Kidney epithelial cell (primary cell): ENCODE measurements at places on chromosomes 1 and 21. TPM values are rescaled to one million over a fixed set of nuclear protein-coding genes. Genes with fewer than 3 reads are reported as not detected.

GRCh38 chr1:243236604-243237252, 18.4 kb downstream of the CEP170 start:
- DNase-seq: no peak

GRCh38 chr1:12167493-12168429, 970 bp downstream of the TNFRSF1B start:
- no peak for DNase-seq

DNA sequence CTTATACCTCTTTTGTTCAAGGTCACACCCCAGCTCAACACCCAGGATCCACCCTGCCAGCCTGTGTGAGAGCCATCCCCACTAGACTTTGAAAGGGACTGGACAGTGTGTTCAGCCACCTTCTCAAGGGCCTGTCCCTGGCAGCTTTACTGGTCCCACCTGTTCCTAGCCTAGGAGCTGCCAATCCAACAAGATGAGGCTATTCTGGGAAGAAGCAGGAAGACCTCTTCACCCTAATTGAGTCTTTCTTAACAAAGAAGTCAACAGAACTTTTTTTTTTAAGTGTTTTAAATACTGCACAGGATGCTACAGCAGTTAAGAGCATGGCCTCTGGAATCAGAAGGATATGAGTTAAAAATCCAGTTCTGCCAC, 95.8 kb upstream of the HOOK1 start:
- no peak for DNase-seq

- no peak for DNase-seq
These were observed 564 bp downstream of the DISP1 start for GRCh38 chr1:222815440-222815765.

Gene SPRR4
- not detected in 2 replicates for total RNA-seq

Gene VWA5B1
- 0.14 TPM in 1 of 2 replicates, not detected in the other for total RNA-seq

GRCh38 chr1:22117851-22118250, 25.0 kb downstream of the WNT4 start:
- DNase-seq: no peak

Gene PADI2
- 6.4 and 8.1 TPM in 2 replicates for total RNA-seq

GRCh38 chr1:1019122-1019999, 559 bp upstream of the AGRN start:
- DNase-seq: no peak

DNA sequence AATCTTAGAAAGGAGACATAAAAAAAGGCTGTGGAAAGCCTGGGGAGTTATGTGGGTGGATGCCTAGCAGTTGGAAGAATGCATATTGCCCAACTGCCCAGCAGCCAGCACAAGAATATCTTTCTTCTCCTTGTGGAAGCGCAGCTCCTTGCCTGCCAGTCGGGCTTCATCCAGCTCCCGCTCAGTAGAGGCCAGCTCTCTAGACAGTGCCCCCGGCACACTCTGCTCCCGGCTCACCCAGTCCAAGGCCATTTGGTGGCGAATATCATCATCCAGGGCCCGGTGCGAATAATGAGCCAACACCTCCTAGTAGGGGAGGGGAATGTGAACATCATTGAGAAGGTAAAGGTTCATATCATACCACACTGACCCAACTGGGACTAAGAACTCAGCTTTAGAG, 9.0 kb upstream of the RBM8A start:
- no peak for DNase-seq

DNA sequence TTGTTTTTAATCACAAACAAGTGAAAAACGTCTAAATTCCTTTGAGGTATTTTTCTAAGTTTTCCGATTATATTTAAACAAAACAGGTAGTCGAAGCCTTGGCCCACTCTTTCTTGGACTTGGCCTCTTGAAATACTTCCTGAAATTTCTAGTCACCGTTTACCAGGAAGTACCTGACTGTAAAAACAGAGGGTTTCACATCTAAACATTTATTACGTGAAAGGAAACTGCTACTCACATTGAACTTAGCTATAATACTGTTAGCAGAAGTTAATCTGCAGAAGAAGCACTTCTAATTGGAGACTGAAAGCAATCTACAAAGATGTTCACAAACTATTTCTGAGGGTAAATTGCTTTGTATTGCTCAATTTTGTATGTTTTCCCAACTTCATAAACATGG, 526.0 kb upstream of the ADGRL4 start:
- no peak for DNase-seq

Gene DCST2
- 0.27 TPM in 1 of 2 replicates, not detected in the other for total RNA-seq

Gene IVL
- total RNA-seq: 1.2 and 2.3 TPM in 2 replicates

- DNase-seq: no peak
These were observed 2.8 kb downstream of the AGTRAP start for GRCh38 chr1:11738783-11739182.

Gene CRABP2
- total RNA-seq: 24.5 and 29.5 TPM in 2 replicates

DNA sequence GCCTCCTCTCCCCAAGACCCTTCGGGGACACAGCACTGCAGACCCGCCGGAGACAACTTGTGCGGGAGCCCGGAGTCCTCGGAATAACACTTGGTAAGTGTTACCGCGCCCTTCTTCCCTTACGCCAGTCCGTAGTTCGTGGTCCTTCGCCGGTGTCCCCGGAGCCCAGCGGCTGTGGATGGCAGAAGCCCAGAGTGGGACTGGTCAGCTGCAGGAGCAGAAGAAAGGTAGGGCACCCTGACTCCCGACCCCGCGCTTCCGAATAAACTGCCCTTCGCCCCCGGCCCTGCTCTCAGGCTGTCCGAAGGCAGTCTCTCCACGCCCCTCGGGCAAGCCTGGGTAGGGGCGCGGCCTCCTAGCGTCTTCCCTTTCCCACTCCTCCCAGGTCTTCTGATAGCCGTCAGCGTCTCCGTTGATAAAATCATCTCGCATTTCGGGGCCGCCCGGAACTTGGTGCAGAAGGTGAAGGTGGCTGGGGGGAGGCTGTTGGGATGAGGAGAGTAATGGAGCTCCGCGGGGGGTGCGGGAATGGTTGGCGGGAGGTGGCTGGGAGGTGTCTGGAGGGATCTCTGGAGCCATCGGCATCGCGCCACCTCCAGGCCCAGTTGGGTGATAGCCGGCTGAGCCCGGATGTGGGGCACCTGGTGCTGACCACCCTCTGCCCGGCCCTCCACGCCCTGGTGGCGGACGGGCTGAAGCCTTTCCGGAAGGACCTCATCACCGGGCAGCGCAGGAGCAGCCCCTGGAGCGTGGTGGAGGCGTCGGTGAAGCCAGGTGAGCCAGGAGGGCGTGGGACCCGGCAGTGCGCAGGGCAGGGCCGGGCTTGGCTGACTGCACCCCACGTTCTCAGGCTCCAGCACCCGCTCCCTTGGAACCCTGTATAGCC, 4.3 kb downstream of the RUSC1 start:
- no peak for DNase-seq

- DNase-seq: no peak
These were observed 19.7 kb downstream of the BTG2 start for GRCh38 chr1:203325026-203325417.

- DNase-seq: no peak
These were observed 20.2 kb downstream of the DPT start for GRCh38 chr1:168708698-168709404.

GRCh38 chr1:67988066-67988465, 62.4 kb downstream of the DIRAS3 start:
- DNase-seq: no peak

GRCh38 chr1:21294266-21294989, 4.2 kb upstream of the ECE1 start:
- DNase-seq: no peak

Gene C1orf226
- 3.7 and 3.9 TPM in 2 replicates for total RNA-seq

Gene LAMB3
- total RNA-seq: 343 and 348 TPM in 2 replicates

DNA sequence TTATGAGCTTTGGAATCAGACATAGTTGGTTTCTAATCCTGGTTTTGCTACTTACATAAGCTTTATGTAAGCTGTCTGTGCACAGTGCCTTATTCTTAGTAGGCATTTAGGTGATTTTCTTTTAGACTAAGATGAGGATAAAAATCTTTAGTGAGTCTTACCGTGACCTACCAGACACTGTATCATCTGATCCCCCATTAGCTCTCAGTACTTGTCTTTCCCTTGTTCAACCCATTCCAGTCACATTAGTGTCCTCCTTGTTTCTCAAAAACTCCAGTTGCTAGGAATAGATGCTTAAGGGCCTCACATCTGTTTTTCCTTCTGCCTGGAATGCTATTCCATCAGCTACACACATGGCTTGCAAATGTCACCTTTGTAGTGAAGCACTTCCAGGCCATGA, 18.8 kb downstream of the PPP1R12B start:
- DNase-seq: no peak

Gene CLCA4
- not detected in 2 replicates for total RNA-seq
